ENCODE measurements at places on chromosomes 7 and 10.

GRCh38 chr10:61170594-61170993 lies 226.6 kb upstream of the RHOBTB1 start:
- no peak for DNase-seq

GRCh38 chr10:109780997-109781396 lies 142.3 kb downstream of the XPNPEP1 start:
- DNase-seq: no peak

DNA sequence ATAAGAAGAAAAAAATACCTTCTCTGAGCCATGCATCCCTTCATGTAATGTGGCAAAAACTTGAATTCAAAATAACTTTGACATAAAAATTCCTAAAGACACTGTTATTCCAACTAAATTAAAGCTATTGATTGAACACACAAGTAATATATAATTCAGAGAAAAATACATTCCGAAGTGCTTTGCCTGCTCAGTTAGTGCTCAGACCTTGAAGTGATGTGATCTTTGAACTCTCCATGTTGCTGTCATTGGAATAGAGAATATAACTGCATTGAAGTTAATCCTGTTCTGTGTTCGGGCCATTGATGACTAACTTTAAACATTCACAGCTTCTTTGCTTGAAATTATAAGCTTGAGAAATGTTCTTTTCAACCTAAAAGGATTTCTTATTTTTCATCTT lies 114.0 kb upstream of the IFRD1 start:
- DNase-seq: no peak

DNA sequence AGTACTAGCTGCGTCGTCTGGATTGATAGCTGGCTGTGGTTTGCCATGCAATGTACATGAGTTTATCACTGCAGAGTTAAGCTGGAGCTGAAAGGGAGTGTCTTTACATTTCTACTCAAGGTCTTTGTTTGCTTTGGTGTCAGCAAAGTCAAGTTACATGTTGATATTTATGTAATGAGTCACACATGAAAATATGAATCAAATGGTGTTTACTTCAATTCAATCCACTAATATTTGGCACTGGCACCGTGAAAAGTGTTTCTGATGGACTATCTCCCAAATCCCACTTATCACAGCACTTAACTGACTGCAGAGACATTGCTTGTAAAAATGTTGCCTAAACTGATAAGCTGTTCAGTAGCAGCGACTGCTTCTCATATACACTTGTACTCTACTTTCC lies 395.9 kb downstream of the TFEC start:
- DNase-seq: no peak

DNA sequence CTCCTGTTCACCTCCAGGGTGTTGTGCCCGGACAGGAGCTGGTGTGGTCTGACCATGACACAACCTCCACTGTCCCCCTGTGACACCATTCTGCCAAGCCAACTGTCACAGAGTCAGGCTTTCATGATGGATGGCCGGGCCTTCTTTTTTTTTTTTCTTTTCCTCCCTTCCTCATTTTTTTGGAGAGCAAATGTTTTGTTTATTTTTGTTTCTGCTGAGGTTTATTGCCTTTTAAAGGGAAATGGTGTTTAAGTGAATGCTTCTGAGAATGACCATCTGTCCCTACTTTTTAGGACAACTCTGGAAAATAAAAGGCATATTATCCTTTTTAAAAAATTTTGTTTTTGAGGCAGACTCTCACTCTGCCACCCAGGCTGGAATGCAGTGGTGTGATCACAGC lies 115.1 kb upstream of the NPS start:
- no peak for DNase-seq

DNA sequence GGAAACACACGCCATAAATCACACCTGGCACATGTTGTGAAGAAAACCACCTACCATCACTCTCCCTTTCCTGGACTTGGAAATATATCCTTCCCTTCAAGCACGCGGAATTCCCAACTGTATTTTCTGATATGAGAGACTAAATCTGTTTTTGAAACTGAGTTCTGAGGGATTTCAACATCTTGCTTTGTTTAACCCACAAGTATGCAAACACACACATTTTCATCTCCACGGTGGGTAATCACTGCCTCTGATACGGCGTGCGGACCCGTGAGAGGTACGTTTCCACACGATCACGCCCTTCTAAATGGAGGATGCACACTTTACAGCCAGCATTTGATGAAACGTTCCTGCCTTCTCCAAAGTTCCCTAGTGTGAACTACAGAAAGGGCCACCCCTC lies 83.4 kb downstream of the ZRANB1 start:
- DNase-seq: no peak

DNA sequence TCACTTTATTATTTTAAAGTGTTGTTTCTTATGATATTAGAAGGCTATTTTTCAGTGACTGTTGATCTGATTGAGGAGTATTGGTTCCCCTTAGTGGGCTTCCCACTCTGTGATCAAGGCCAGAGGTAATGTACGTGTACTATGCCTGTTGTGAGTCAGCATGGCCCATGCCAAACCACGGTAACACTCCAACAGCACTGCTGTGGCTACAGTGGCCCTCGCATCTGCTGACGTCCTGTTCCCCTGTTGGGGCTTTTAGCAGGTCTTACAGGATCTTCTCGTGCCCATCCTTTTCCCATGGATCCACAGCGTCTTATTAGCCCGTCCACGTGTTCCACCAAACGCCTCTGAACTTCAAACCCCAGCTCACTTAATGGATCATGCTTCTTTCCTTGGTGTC lies 964.6 kb upstream of the CELF2 start:
- no peak for DNase-seq

GRCh38 chr7:38299275-38299931 lies 26.0 kb upstream of the TARP start:
- no peak for DNase-seq

GRCh38 chr7:30681815-30682211 lies 443 bp downstream of the CRHR2 start:
- DNase-seq: peak; percentile 10

GRCh38 chr7:4919969-4920766 lies 36.7 kb upstream of the RADIL start:
- no peak for DNase-seq

DNA sequence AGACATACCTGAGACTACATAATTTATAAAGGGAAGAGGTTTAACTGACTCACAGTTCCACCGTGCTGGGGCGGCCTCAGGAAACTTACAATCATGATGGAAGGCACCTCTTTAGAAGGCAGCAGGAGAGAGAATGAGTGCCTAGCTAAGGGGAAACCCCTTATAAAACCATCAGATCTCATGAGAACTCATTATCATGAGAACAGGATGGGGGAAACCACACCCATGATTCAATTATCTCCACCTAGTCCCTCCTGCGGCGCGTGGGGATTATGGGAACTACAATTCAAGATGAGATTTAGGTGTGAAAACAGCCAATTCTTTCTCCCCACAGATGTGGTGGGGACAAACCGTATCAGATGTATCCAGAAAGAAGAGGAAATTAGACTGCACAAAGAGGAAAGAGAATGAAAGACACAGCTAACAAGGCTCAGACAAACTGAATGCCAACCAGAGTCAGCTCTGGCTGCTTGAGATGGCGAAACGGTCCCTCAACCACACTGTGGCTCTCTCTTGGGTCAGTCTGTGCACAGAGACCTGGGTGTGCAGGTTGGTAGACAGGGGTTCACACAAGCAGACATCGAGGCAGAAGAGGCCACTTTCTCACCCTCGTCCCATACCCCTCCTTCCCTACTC lies 375.6 kb downstream of the SFMBT2 start:
- DNase-seq: no peak

GRCh38 chr7:4745971-4746919 lies 29.2 kb upstream of the AP5Z1 start:
- peak; percentile 30 for DNase-seq

DNA sequence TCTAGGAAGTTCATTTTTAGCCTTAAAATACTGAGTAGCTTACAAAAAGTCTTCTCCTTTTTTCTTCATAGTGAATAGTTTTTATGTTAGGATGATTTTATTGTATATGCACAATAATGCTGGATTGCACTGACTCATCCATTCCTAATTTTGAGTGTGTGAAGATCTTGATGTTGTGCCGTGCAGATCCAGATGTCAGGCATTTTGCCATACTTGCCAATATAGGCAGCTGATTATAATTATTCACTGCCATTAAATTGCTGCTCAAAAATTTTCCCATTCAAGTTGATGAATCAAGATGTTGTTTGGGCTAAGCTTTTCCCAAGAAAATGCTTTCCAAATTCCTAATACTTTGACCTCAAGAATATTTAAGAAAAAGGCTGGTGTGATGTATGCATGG lies 218.3 kb downstream of the AHR start:
- no peak for DNase-seq

GRCh38 chr7:89023206-89023605 lies 227.7 kb upstream of the TEX47 start:
- no peak for DNase-seq

GRCh38 chr7:18202315-18203045 lies 174.8 kb upstream of the PRPS1L1 start:
- DNase-seq: no peak

Data from activated T-cell treated with anti-CD3 and anti-CD28 coated beads, Interleukin-2, amount 50 U/mL, for 72 hours (primary cell).